Activated T-helper 1 cell treated with anti-CD3 and anti-CD28 coated beads, Interleukin-12 subunit alpha, Interleukin-12 subunit beta, Interleukin-2, Interleukin-4 antibody, amounts not matched to agents 30 ng/mL and 10 ng/mL and 1 ng/mL, durations not matched to agents 14 hours and 24 hours and 36 hours (primary cell): ENCODE measurements at places on chromosomes 2 and 18.
A peak's percentile ranks its signal among the peaks of the same experiment; 100 is the strongest.

DNA sequence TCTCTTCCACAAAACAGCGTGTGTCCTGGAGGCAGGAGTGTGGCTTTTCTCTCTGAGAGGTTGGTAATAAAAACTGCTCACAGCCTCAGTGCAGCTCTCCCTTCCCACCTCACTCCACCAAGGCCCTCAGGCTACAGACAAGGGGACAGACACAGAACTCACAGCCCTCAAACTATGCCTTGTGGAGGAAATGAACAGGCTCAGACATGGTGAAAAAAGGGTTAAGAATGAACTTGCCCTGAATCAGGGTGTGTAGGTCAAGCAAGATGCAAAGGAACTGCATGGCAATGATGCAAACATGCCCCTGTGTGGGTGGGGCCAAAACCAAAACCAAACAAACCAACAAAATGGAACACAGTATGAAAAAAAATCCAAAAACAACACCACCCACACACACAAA is 125.8 kb downstream of the GALNT14 start:
- no peak for DNase-seq
- no peaks in the 10 kb centered on the region for H3K36me3 ChIP-seq
- H3K27ac ChIP-seq = no peak overlapping the region
- H3K27me3 ChIP-seq = peaks cover 4% of the 10 kb centered on the region
- no peak overlapping the region for H3K4me3 ChIP-seq

DNA sequence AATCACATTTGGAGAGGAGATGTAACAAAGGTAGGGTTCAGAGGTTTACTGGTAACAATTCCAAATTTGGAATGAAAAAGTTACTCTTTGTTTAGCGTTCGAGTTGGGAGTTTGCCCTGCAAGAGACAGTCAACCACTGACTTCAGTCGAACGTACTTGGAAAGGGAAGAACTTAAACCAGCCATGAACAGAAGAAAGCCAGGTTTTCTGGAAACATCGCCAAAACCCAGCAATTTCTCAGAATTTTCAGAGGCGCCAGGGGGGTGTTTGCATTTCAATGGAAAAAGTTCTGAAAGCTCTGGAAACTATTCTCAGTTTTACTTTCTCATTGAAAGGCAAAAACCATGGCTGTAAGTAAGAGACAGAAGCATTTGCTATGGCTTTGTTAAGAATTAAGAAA is 28.5 kb upstream of the AQP4 start:
- H3K27me3 ChIP-seq = no peaks in the 10 kb centered on the region
- H3K36me3 ChIP-seq = no peaks in the 10 kb centered on the region
- no peak overlapping the region for H3K4me3 ChIP-seq
- H3K4me1 ChIP-seq = no peaks in the 10 kb centered on the region
- no peak for DNase-seq

DNA sequence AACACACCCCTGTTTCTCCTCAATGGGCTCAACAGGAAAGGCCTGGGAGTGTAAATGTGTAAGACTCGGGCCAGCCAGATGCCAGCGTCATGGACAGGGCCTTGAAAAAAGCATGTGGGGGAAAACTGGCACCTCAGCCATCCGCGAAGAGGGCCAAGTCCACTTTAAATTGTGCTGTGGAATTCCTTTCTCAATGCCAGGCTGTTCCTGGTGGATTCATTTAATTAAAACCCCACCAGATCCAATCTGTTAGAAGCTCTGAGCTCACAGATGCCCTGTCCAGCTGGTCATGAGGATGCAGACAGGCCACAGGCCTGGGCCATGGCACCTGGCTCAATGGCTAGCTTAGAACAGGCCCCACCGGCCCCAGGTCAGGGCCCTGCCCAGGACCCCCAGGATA is 24.8 kb downstream of the KCNK3 start:
- DNase-seq = no peak
- H3K27ac ChIP-seq = no peak overlapping the region
- no peaks in the 10 kb centered on the region for H3K4me1 ChIP-seq
- H3K27me3 ChIP-seq = peaks cover 3% of the 10 kb centered on the region
- H3K4me3 ChIP-seq = no peak overlapping the region

DNA sequence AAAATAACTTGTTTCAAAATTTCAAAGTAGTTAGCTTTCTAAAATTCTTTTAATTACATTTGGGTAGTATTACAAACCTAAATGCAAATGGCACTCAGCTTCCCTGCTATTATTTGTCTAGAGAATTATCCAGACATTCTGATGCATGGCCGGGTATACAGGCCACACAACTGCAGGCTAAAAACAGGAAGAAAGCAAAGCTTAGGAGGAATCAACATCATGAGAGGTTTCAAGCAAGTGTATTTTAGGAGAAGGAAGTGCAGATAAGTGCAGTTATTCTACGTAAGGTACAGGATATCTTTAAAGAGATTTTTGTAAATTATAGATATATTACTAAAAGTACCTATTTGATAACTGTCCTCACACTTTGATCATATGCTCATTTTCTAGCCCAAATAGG is 46.8 kb upstream of the RNU4ATAC start:
- H3K4me3 ChIP-seq = no peak overlapping the region
- H3K27me3 ChIP-seq = no peaks in the 10 kb centered on the region
- no peak overlapping the region for H3K27ac ChIP-seq
- H3K4me1 ChIP-seq = no peaks in the 10 kb centered on the region
- DNase-seq = no peak
- peaks cover 11% of the 10 kb centered on the region for H3K36me3 ChIP-seq

GRCh38 chr2:158542577-158542976 is 85.8 kb downstream of the PKP4 start:
- no peak for DNase-seq
- H3K4me1 ChIP-seq = peaks cover 16% of the 10 kb centered on the region
- H3K4me3 ChIP-seq = no peak overlapping the region
- H3K36me3 ChIP-seq = peaks cover 3% of the 10 kb centered on the region
- H3K27me3 ChIP-seq = no peaks in the 10 kb centered on the region
- no peak overlapping the region for H3K27ac ChIP-seq

DNA sequence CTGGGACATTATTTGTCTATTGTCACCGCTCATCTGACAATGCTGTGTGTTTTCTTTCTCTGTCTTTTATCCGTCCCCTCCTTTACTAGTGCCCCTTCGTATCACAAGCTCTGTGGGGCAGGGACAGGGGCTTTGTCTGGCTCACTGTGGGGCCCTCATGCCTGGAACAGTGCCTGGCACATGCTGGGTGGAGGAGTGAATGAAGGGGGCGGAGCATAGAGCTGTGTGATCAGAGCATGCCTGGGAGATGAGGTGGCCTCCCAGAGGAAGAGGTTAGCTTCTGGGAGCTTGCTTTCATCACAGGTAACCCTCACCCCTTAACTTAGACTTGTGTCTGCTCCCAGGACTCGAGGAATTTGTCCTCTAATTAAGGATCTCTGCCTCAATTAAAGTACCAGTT is 16.4 kb downstream of the MTCL1 start:
- no peaks in the 10 kb centered on the region for H3K36me3 ChIP-seq
- peaks cover 6% of the 10 kb centered on the region for H3K27me3 ChIP-seq
- no peak for DNase-seq
- no peaks in the 10 kb centered on the region for H3K4me1 ChIP-seq
- no peak overlapping the region for H3K27ac ChIP-seq

DNA sequence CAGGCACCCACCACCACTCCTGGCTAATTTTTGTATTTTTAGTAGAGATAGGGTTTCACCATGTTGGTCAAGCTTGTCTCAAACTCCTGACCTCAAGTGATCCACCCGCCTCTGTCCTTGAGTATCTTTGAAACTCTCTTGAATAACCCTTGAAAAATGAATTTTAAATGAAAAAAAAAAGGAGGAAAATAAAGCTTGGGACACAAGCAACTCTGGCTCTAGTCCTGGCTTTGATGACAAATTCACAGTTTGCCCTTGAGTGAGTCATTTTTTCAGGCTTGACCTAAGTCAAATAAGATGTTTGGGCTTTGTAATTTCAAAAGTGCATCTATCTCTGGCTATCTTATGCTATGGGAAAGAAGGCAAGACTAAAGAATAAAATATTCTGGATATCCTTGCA is 79.0 kb upstream of the TRIB2 start:
- H3K27me3 ChIP-seq = no peaks in the 10 kb centered on the region
- DNase-seq = no peak
- no peaks in the 10 kb centered on the region for H3K36me3 ChIP-seq
- H3K27ac ChIP-seq = no peak overlapping the region
- peaks cover 26% of the 10 kb centered on the region for H3K4me1 ChIP-seq

DNA sequence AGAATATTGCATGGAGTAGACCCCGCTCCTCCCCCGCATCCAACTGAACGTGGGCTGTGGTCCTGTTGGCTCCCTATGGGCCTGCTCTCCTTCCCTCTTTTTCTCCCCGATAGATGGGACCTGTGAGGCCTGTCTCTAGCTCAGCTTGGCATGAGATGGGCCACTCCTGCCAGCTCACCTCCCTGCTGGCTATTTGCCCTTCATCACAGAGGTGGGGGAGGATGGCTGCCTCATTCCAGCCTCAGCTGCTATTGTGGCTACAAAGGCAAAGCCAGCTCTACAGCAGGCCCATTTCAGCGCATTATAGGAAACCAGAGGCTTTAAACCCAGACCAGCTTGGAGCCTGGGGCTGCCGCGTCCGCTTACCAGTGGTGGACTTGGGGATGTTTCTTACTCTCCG is 313.9 kb downstream of the GBX2 start:
- no peak for DNase-seq
- H3K4me1 ChIP-seq = no peaks in the 10 kb centered on the region
- no peak overlapping the region for H3K27ac ChIP-seq
- H3K4me3 ChIP-seq = no peak overlapping the region

- H3K4me3 ChIP-seq = no peak overlapping the region
- H3K4me1 ChIP-seq = no peaks in the 10 kb centered on the region
- no peaks in the 10 kb centered on the region for H3K36me3 ChIP-seq
Measured at GRCh38 chr2:62441421-62441820, 64.6 kb downstream of the TMEM17 start.

GRCh38 chr18:79533146-79533545 is 137.4 kb downstream of the NFATC1 start:
- H3K4me1 ChIP-seq = no peaks in the 10 kb centered on the region
- H3K4me3 ChIP-seq = no peak overlapping the region
- DNase-seq = no peak
- H3K27me3 ChIP-seq = no peaks in the 10 kb centered on the region
- H3K27ac ChIP-seq = no peak overlapping the region

GRCh38 chr2:206442833-206443734 is at the start of gene ADAM23:
Gene ADAM23 (plus strand): TSS chr2:206443532. CDS start chr2:206443867, 335 bp downstream.
- H3K27ac ChIP-seq = peak within 1 kb of the TSS; percentile 73
- DNase-seq = peak; percentile 26
- H3K4me3 ChIP-seq = peak within 1 kb of the TSS; percentile 77
- H3K4me1 ChIP-seq = peaks cover 12% of the 10 kb centered on the region

DNA sequence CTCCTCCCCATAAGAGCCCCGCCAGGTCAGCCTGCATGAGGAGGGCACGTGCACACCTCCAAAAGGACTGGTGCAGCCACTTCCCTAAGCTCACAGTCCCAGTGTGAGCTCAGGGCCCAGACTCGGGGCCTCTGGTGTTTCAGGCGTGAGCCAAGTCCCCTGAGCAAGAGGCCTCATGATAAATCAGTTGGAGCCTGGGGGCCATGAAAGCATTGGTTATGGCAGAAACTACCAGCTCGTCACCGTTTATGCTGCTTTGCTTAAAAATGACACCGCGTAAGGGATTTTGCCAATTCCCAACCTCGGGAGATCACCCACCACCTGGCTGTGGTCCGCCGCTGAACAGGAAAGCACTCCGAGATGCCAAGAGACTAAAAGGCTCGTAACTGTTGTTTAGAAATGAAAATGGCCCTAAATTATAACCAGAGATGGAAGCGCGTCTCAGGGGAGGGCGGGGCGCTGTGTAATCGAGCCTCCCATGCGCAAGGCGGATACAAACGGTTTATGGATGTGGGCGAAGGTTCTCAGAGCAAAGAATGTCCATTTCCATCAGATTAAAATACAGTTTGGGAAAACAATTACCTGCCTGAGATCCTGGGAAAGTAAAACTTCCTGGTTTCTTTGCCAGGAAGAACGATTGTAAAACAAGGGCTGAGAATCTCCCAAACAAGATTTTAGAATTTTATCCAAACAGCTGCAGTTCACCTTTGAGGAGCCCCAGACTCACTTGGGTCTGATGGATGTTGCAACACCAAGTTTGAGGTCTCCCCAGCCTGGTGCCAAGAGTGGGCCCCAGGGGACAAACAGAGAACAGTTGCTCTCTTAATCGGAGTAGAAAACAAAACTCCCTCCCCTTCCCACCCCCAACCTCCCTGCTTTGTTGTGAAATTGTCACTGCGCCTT is 141.4 kb downstream of the BCL2 start:
- H3K4me1 ChIP-seq = peaks cover 36% of the 10 kb centered on the region
- H3K36me3 ChIP-seq = peaks cover 42% of the 10 kb centered on the region
- DNase-seq = no peak
- H3K27me3 ChIP-seq = no peaks in the 10 kb centered on the region
- no peak overlapping the region for H3K27ac ChIP-seq

GRCh38 chr2:105288133-105288532 is 41.4 kb downstream of the TGFBRAP1 start:
- H3K27ac ChIP-seq = no peak overlapping the region
- peaks cover 5% of the 10 kb centered on the region for H3K4me1 ChIP-seq
- H3K4me3 ChIP-seq = no peak overlapping the region
